ENCODE measurements at places on chromosomes 4 and X.

DNA sequence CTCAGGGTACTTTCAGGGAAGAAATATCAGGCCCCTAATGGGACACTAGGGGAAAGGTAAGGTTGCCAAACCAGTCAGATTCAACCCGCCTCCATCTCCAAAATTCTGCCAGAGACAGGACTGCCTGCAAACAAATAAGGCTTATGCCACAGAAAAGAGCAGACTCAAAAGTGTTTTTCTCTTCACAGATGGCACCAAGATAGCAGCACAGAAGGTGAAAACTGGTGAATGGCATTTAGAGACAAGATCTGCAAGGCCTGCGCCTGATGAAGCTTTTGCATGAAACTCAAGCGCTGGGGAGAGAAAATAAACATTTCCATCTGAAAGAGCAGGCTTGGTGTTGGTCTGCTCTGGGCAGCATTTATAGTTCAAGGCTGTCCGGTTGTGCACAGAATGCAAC is 27.9 kb downstream of the AMOT start:
- no peak for DNase-seq

DNA sequence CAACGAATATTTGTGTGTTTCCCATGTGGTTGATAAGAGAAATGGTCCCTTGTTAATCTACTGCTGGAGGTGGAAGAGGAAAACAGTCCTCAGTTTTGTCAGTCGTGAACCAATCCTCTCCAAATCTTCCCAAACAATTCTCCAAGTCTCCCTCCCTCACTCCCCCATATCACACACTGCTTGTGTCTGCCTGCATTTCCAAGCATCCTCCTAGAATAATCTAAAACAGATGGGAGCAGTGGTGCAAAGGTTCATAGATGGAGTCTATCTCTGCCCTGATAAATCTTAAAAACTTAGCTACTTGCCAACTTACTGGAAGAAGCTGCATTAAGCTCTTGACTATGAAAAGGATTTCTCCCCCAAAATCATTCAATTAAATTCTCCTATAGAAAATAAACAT is 43.7 kb upstream of the SH3KBP1 start:
- no peak for DNase-seq

DNA sequence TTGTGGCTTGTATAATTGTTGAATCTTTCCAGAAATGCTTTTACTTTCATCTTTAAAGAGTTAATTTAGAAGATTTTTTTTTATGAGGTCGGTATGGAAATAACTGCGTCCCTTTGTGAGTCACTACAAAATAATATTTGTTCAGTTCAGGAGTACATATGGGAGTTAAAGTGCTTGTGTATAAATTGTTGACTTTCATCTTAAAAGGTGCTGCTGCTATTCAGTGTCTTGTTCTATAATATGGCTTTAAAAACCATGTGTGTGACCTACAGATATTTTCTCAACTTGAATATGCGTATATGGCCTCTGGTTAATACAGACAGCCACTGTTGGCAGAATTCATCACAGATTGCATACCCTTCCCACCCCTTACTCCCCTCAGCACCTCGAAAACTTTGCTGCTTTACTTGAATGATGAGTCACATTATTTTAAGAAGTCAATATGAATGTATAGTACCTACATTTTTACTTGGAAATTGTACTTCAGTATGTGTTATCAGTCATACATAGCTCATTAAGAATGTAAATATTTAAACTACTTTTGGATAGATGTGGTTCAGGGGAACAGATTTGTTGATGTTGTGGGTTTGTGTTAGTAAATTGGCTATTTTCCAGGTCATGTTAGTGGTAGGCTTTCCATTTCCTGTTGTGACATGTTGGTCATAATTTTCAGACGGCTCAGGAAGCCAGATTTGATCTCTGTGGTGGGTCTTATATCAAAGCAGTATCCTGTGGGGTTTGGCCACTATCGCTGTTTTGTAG is 1.5 kb downstream of the CLCN3 start:
- no peak for DNase-seq

- DNase-seq, result no peak
Observed at GRCh38 chr4:138981930-138982390, 33.6 kb upstream of the NOCT start.

DNA sequence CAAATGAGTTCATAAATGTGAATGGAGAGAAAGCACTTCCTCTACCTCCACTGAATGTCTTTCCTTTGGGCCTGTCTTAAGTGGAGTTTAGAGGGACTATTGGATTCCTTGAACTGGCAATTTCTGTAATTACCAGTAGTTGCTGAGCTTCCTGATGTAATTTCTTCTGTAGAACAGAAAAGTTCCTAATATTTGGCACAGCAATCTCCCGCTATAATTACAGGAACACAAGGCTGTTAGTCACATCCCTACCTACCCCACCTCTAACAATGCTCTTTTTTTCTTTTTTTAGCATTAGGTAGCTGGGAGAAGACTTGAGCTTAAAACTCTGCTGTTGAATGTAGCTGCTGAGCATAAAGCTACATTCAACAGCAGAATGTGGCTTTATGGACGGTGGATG is 24.8 kb upstream of the RBPJ start:
- DNase-seq, result no peak

GRCh38 chr4:181659202-181659601 is 584.0 kb upstream of the TENM3 start:
- no peak for DNase-seq

DNA sequence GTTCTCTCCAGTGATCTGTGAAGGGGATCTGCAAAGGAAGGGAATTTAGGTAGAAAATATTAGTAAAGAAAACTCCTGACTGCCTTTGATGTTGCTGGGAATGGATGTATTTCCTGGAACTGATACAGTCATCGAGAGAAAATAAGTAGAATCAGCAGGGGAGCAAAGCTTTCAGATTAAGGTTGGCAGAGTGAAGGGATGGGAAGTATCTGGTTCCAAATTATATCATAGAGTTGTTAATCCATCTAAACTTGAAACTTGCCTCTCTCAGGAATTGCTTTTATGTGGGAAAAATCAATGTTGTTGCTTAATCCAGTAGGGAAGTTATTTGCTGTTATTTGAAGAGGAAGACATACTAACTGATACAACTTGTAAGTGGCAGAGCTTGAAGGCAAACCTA is 19.3 kb downstream of the EPHA5 start:
- no peak for DNase-seq

DNA sequence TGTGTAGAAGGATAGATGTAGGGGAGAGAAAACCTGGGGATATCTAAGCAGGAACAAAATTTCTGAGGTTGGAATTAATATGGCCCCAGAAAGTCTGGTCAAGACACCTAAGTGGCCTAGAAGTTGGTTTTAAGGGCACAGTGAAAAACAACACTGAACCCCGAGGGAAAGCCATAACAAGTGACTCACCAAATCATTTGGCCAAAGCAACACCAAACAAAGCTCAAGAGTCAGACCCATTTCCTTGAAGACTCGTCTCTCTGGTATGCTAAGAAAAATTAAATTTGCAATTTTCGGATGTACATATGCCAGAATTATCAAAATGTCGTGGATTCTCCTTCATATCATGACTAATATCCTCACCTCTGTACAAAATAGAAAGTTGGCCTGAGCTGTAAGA is 162.9 kb downstream of the SMIM20 start:
- no peak for DNase-seq

DNA sequence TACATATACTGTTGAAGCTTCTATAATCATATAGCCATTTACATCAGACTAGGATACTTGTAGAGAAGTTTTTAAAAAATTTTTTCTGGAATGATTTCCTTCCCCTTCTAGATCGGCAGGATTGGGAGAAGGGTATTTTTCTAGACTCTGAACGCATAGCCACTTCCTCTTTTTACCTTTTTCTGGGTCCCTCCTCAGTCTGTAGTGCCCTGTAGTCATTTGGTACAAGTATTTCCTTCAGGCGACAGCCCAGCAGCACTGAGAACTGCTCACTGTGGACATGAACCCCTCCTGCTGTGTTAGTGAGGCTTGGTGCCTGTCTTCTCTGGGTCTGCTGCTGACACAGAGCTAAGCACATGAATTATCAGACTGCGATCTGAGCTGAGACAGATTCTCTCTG is 255.4 kb downstream of the ARHGAP10 start:
- DNase-seq, result no peak

GRCh38 chrX:83469551-83469950 is 38.5 kb upstream of the POU3F4 start:
- DNase-seq, result no peak

- no peak for DNase-seq
Observed at GRCh38 chr4:126251169-126251568, 936.4 kb downstream of the FAT4 start.

DNA sequence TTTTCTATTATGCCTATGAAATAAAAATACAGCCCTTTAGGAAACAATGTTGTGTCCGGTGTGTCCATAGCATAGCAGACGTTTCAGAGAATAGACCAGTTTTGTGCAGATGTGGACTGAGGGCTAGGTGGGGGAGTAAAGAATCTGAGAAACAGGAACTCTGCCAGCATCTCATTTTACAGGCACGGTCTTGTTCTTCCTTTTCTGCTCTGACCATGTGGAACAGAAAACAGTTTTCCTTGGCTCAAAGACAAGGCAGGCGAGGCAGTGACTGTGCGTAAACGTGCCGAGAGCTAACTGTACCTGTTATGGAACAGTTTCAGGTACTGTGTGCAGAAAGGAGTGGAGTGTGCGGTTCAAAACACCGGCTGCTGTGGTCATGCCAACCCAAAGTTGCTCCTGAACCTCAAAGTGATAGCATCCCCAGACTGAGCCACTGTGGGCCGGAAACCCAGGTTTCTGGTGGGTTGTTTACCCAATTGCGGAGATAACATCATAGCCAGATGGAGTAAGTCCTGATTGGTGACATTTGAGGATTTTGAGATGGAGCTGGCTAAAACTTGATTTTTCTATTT is 20.2 kb downstream of the CNGA2 start:
- no peak for DNase-seq

DNA sequence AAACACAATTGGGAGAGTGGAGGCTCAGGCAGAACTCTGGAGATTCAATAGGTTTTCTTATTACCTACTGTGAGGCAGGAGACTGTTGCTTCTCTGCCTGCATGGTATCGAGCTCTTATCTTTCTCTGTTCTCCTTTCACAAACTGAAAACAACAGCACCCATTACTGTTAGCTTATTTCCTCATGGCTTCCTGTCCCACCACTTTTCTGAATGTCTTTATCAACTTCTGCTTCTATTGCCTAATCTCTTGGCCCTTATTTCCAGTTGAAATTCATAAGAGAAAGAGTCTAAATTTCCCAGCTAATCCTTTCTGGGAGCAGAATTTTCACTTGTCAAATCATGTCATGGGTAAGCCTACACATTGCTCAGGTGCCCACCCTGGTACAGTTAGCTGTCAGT is 46.8 kb upstream of the NDST3 start:
- no peak for DNase-seq

DNA sequence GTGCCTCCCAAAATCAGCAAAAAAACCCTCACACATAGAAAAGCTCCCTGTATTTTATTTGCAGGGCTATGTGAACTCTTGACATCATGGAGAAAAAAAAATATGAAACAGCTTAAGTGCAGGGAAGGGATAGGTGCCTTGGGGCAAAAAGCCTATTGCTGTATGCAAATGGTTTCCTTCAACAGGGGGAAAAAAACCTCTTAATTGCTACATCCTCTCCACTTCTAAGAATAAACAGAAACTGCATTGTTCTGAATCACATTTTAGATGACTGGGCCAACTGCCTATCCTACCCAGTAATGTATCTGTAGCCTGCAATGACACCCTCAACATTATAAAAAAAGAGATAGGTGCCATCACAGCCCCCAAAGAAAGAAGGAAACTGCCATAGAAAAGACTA is 229.4 kb upstream of the GALNTL6 start:
- DNase-seq, result no peak

DNA sequence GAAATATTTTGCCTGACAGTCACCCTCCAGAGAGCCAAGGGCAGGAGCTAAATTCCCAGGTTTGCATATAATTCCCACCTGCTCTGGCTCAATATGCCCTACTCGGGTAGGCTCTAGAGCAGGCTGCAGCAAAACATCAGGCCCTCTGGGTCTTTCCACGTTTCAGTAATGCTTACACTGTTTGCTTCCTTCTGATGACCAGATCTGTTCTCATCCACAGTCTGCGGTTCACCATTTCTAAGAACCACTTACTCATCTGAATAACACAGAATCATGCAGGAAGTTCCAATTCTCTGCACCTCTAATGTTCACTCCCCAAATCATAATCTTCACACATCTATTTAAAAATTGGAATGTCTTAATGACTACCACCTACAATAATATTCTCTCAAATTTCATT is 141.4 kb downstream of the PPP3CA start:
- no peak for DNase-seq

DNA sequence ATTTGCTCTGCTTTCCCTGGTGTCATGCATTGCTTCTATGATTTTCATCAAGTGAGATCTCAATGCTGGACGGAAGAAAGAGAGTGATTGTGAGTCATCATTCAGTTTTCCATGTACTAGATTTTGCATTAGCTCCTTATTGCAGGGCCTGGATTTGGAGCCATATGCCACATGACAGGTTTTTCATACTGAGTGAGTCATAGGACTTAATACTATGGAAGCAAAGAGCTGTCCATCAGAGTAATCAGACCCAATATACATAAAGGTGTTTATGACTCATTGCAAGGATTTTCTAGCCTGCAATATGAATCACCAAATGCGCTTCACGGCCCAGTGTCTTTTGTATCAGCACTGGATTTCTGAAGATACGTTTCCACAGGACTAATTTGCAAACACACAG is 11.2 kb upstream of the TFDP3 start:
- no peak for DNase-seq

GRCh38 chr4:156312261-156312847 is 358.7 kb upstream of the CTSO start:
- no peak for DNase-seq

DNA sequence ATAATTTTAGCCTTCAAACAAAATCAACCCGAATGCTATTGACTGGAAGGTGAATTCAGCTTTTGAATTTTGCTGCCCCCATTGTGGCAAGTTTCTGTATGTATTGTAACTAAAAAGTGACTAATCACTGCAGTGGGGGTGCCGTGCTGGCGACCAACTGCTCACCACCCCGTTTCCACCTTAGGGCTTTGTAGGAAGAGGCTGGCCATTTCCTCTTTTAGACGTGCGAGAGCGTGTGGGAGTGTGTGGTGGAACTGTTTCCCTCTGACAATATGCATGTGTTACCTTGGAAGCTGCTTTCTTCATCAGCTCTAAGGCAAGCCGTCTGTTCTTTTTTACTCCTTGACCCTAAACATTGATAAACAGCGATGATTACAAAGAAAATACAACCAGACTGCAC is 78.8 kb downstream of the SEL1L3 start:
- DNase-seq, result no peak

DNA sequence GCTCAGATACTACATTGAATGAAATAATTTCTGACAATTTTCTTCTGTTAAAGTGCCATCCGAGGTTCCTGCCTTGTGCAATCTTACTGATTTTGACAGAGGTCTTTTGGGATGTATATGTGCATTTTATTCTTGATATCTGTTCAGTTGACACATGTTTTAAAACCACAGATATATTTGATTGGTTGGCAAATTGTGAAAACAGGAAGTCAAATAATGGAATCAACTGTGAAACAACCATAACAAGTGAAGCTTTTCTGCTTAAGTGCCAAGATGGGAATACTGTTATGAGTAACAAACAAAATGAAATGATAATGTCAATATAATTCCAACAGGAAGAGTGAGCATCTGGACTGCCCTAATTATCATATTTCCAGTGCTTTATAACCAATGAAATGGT is 84.9 kb upstream of the TET2 start:
- DNase-seq, result no peak

Measured in GM12891 (cell line).